ENCODE measurements at places on chromosomes 6 and 20.

DNA sequence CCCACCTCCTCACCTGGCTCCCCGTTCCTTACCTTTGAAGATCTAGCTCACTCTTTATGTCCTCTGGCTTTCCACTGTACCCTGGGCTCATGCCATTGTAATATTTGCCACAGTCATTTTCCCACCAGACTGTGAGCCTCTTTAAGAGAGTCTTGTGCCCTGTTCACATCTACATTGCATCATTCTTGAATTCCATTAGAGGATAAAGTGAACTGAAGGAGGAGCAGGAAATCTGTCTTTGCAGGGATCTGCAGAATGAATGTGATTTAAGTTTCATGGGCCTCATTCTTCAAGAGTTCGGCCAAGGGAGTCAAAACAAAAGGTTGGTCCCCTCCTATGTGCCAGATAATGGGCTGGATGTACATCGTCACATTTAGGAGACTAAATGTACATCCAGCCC lies 272.6 kb upstream of the CITED2 start:
- no peak for DNase-seq

DNA sequence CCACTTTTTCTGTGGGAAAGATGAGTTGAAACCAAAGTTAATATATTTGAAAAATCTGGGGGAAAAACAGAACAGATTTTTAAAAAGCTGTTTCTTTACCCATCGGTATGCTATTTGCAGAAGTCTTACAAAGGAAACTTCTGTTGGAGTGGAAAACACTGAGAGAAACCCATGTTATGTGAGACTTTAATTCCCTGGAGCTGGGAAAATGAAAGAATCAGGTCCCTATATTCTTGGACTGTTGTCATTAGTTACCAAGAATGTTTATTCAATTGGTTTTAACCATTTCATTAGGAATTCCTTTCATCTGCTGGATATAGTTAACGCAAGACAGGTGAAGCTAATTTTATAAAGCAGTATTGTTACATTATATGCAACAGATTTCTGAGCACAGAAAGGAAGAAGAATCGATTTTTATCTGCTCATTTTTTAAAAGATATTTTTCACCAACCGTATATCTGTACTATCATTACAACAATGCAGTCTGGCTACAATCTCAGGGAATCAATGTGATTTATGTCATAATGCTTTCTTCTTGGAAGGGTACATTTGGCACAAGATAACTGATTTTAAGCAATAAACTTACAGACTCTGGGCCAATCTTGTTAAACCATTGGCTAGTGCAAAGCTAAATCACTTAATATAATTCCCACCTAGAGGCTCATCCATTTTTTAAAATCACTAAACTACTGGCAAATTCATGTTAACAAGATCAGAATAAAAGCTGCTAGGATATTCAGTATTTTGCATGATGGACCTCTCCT lies 170.0 kb downstream of the MOXD1 start:
- DNase-seq, result no peak

GRCh38 chr20:46883892-46884291 lies 10.8 kb upstream of the EYA2 start:
- no peak for DNase-seq

DNA sequence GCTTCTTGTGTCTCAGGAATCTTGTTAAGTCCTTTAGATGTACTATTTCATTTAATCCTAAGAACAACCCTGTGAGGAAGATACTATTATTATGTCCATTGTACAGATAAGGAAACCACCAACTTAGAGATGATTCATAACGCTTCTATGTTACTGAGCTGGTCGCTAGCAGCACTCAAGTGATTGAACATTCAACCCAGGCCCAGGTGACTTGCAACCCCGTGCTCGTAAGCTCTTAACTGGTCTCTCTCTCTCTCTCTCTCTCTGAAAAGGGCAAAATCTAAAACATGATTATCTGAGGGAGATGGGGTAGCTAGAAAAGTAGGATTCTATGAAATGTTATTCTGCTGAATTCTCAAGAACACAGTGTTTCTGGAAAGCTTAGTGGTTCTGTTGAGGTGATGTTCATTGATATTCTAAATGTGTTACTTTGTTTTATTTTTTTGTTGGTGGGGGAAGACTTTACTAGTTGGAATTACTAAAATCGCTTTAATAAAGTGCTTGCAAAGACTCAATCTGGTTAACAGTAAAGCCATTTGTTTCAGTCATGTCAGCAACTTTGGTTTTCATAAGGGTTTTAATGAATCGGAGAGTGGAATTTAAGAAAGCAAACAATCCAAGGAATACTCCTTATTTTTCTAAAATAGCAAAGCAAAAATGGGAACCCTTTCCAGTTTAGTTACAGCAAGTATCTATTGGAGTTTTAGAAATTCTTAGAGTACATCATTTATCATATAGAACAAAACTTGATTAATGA lies 265.0 kb upstream of the TAB2 start:
- no peak for DNase-seq

DNA sequence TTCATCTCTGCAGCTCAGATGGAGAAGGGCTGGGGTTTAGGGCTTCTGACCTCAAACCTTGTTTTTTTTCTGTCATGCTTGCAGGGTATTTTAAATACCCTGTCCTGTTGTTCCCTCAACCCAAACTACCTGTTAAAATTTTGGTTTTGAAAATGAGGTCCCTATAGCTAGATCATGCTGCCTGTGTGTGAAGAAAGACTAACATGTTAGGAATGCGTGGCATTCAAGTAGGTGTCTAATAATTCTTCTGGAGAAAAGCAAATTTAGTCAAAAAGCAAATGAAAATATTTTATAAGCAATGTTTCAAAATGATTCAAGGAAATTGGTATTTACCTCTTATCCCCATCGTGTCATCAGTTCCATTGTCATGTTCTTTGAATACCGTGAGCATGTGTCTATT lies 77.2 kb upstream of the C20orf144 start:
- no peak for DNase-seq

GRCh38 chr20:20782231-20782630 lies 69.8 kb upstream of the RALGAPA2 start:
- no peak for DNase-seq

- DNase-seq, result no peak
Observed at GRCh38 chr6:53915026-53915691, 120.4 kb downstream of the LRRC1 start.

DNA sequence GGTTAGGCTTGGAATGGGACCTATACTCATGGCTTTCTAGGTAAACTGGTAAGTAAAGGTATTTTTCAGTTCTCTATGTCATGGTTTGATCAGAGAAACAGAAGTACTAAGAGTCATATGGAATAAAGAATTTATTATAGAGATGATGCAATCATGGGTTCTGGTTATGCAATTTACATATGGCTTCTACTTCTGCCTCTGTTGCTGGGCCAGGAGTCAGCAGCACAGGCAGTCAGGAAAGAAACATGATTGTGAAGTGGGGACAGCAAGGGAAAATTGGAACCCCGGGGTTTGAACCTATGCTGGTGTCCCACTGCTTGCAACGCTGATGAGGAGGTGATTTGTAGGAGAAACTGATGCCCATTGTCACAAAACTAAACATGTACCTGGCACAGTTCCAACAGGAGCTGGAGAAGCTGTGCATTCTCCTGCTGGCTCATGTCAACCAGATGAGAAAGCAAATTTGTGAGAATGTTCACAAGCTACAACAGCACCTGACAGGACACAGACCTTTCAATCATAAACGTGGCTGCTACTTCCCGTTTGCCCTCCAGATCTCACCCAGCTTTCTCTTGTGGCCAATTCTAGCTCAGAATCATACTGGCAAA lies 887.1 kb downstream of the TFAP2A start:
- no peak for DNase-seq

GRCh38 chr6:41464481-41464880 lies 81.7 kb upstream of the FOXP4 start:
- no peak for DNase-seq

- DNase-seq, result no peak
Observed at GRCh38 chr6:159252955-159253508, 83.8 kb downstream of the FNDC1 start.

DNA sequence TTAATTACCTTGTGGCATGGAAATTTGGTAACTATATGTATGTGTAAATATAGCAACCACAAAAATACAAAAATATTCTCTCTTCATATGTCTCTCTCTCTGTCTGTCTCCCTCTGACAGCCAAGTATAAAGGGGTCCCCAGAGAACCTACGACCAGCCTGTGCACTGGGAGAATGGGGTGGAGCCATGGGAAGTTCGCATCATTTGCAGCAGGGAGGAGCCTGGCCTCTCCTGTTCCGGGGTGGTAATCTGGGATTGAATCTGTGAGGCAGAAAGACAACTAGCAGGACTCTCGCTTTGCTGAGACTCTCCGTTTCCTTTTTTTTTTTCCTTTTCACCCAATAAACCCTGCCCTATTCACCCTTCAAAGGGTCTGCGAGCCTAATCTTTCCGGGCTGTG lies 1109.1 kb downstream of the HACE1 start:
- no peak for DNase-seq

GRCh38 chr6:159041181-159041580 lies 3.6 kb downstream of the TAGAP start:
- no peak for DNase-seq

GRCh38 chr6:152078804-152079203 lies 271.3 kb downstream of the ESR1 start:
- no peak for DNase-seq

DNA sequence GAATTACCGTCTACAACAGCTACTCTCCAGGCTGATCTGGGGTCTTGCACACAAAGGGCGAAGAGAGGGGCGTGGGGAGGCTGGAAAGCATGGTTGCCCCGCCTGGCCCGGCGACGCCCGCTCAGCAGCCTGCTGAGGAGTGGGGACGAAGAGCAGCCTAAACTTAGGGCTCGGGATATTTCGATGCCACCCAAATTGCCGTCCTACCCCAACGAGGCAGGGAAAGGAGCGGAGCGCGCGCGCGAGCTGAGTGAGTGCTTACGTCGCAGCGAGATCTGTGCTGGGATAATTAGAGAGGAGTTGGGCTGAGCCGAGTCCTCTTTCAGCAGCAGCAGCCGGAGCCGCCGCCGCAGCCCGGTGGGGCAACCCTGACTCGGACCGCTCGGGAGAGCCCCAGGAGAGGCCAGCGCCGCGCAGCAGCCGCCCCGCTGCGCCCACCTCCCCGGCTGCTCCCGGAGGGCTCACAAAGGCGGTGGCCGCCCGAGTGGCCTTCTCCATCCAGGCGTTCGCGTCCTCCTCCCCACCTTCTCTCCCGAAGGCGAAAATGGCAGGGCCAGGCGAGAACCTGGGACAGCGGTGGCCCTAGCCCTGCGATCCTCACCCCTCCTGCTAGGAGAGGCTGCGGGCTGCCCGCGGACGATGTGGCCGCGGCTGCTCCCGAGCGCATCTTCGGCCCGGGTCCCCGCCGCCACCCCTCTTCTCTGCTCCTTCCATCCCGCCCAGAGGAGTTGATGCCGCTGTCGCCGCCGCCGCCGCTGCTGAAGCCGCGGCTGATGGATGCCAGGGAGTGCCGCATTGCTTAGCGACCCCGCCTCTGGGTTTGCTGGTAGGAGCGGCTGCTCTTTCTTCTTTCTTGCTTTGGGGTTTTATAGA lies at the start of gene CLVS2:
CLVS2 (plus strand) TSS at position 315 of the 873 bp plus-strand sequence. CDS start 1,543 bp downstream, outside the sequence.
- no peak for DNase-seq

- no peak for DNase-seq
Observed at GRCh38 chr20:47063407-47063806, 168.8 kb downstream of the EYA2 start.

DNA sequence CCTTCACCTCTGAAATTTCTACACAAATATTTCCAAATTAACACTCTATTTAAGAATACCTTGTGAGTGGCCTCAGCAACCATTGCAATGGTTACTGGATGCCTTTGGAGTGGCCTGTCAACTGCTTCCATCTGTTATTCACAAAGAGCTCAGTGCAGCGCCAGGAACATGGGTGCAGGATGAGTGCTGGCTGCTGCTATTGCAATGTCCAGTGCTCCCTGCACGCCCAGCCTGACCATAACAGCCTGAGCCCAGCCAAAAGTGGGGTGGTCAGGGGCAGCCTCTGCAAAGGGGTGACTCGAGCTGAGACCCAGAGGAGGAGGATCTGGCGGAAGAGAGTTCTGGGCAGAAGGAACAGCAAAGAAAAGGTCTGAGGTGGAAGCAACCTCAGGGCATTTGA lies 18.4 kb downstream of the CASS4 start:
- DNase-seq, result no peak

DNA sequence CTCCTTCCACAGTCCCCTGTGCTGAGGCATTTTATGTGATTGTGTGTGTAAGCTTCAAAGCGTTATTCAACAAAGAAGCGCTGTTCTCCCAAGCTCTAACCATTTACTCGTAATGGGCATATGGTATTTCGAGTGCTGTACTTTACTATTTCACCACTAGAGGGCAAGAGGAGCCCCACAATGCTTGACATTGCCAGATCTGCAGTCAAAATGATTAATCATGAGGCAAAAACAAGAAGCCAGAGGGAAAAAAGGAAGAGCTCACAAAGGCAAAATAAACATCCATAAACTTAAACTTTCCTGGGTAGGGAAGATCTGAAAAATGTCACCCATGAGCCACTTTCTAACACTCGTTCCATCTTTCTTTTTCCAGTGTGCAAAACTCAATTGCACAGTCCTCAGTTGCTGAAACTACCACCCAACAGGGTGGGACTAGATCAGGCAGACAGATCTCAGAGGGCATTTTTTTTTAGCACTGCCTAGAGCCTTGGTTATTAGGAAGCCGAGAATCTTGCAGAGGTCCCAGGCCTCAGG lies 215.0 kb upstream of the PLCB4 start:
- DNase-seq, result no peak

- DNase-seq, result no peak
Observed at GRCh38 chr20:8964959-8965562, 103.8 kb upstream of the PLCB4 start.

DNA sequence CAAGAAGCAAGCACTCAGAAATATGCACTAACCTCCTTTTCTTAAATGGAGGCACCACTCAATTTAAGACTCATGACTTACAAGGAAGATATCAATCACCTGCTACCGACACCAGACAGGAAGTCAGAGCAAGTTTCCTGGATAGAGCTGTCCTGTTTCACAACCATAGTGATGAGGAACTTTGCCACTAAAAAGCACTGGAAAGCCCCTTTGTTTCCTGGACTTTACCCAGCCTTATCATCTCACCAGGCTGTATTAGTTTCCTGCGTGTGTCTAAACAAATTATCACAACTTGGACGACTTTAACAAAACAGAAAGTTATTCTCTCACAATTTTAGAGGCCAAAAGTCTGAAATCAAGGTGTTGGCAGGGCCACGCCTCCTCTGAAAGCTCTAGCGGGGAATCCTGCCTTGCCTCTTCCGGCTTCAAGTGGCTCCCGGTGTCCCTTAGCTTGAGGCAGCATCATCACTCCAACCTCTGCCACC lies 253.8 kb upstream of the STXBP5 start:
- DNase-seq, result no peak

- DNase-seq, result no peak
Observed at GRCh38 chr6:63803371-63803770, 167.8 kb downstream of the PHF3 start.

GRCh38 chr6:169838346-169839028 lies 87.1 kb downstream of the ERMARD start:
- no peak for DNase-seq

GRCh38 chr20:56839222-56839621 lies 210.1 kb downstream of the TFAP2C start:
- no peak for DNase-seq

DNA sequence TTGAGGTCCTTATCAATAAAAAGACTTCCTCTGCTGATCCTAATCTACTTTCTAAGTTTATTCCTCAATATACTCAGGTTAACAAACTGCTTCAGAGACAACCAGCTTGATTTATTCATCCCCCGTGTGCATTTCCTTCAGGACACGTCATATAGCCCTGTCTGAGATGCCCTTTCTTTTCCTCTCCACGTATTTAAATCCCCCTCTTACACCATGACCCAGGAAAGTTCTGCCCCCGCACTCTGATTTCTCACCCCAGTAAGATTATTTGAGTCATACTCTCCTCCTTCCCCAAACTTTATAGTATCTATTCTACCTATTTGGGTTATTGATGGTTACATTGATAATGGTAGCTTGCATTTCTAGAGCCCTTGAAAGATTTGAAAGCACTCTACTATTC lies 9.8 kb upstream of the CGA start:
- DNase-seq, result no peak
